ENCODE measurements at places on chromosomes 3 and 15. TPM values are rescaled to one million over a fixed set of nuclear protein-coding genes. Genes with fewer than 3 reads are reported as not detected.

DNA sequence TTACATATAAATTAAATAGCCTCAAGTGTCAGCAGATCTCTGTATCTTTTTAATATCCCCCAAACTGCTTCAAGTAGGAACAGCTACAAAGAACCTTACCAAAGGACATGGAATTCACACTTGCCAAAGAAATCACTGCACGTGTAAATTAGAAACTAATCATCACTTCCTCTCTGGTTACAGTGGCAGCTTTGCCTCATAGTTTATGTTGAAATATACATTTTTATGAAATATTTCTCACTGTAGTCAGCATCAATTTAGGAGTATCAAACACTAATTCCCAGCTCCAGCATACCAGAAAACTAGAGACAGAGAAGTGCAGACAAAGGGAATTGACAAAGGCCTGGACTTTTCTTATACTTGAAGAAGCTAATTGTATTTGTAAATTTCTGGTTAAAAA is 260.9 kb downstream of the TIGIT start:
- H3K4me3 ChIP-seq: no peak overlapping the region
- no peak for DNase-seq
- peaks cover 4% of the 10 kb centered on the region for H3K4me1 ChIP-seq
- H3K36me3 ChIP-seq: no peaks in the 10 kb centered on the region

CCR9 gene
- total RNA-seq: not detected

DNA sequence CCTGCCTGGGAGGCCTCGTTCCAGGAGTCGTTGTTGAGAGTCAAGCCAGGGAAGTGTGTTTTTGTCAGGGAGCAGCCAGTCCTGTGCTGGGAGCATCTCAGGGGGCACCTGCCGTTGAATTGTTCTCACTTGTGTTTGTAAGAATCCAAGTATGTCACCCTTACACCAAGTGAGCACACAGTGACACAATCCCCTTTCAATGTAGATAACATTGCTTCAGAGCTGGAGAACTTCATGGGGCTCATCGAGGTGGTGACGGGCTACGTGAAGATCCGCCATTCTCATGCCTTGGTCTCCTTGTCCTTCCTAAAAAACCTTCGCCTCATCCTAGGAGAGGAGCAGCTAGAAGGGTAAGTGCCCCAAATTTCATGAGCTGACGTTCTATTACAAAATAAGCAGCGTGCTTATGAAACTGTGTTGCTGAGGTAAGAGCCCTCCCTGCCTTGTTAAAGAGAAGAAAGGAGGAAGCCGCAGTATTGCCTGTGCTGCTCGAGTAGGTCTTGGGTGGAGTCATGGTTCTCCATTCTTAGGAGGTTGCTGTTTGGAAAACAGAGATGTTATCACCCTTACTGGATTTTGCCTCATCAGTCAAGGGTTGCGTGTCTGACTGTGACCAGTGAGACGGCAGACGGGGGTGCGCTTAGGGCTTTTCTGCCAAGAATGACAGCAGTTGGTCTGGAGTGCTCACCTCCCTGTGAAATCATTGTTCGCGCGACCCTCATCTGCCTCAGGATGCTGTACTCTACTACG is 108.1 kb downstream of the PGPEP1L start:
- H3K36me3 ChIP-seq: peaks cover 11% of the 10 kb centered on the region
- H3K4me1 ChIP-seq: peaks cover 60% of the 10 kb centered on the region
- no peak overlapping the region for H3K27ac ChIP-seq
- H3K27me3 ChIP-seq: no peaks in the 10 kb centered on the region
- DNase-seq: no peak

TFG gene
- 91.3 TPM for total RNA-seq

DNA sequence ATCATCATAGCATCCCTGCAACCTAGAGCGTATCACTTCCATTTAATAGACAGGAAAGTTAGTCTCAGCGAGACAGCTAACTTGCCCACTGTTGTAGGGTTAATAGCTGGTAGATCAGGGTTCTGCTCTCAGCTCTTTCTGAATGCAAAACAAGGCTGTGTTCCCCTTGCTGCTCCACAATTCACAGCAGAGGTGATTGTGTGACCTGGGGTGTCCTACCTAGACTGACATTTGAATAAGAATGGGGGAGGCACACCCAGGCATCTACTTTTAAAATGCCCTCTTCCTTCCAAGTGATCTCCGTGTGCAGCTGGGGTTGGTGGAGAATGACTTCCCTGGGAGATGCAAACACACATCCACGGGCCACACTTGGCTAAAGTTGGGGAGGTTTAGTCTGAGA is 43.0 kb upstream of the CACNA2D3 start:
- no peak overlapping the region for H3K27ac ChIP-seq
- peaks cover 31% of the 10 kb centered on the region for H3K27me3 ChIP-seq
- H3K4me3 ChIP-seq: no peak overlapping the region
- no peak for DNase-seq

SCAANT1 gene
- total RNA-seq: not detected

CELF6 gene
- total RNA-seq: 1.1 TPM

GRCh38 chr15:43169888-43170287 is 15.3 kb upstream of the CCNDBP1 start:
- H3K4me1 ChIP-seq: no peaks in the 10 kb centered on the region
- no peak for DNase-seq
- no peaks in the 10 kb centered on the region for H3K27me3 ChIP-seq
- peaks cover 39% of the 10 kb centered on the region for H3K36me3 ChIP-seq
- H3K27ac ChIP-seq: no peak overlapping the region

SLC51B gene
- total RNA-seq: not detected

ERICH6 gene
- 0.40 TPM for total RNA-seq

- no peaks in the 10 kb centered on the region for H3K27me3 ChIP-seq
- no peak for DNase-seq
- no peak overlapping the region for H3K27ac ChIP-seq
- no peak overlapping the region for H3K4me3 ChIP-seq
These were observed 83.3 kb downstream of the MINAR1 start for GRCh38 chr15:79515300-79516027.

SPATA12 gene
- total RNA-seq: not detected

GRCh38 chr3:185422677-185423076 is 59.7 kb downstream of the MAP3K13 start:
- H3K36me3 ChIP-seq: no peaks in the 10 kb centered on the region
- H3K4me3 ChIP-seq: no peak overlapping the region
- H3K27ac ChIP-seq: no peak overlapping the region
- H3K4me1 ChIP-seq: no peaks in the 10 kb centered on the region

- peaks cover 12% of the 10 kb centered on the region for H3K4me1 ChIP-seq
- H3K36me3 ChIP-seq: no peaks in the 10 kb centered on the region
- no peak overlapping the region for H3K27ac ChIP-seq
- DNase-seq: peak; percentile 31
- H3K4me3 ChIP-seq: no peak overlapping the region
These were observed 27.4 kb upstream of the GOLGA6C start for GRCh38 chr15:75230551-75231371.

GRCh38 chr15:91257746-91258414 is 157.8 kb downstream of the SV2B start:
- no peak overlapping the region for H3K27ac ChIP-seq
- H3K27me3 ChIP-seq: peaks cover 54% of the 10 kb centered on the region
- H3K36me3 ChIP-seq: no peaks in the 10 kb centered on the region
- no peaks in the 10 kb centered on the region for H3K4me1 ChIP-seq
- DNase-seq: no peak

DNA sequence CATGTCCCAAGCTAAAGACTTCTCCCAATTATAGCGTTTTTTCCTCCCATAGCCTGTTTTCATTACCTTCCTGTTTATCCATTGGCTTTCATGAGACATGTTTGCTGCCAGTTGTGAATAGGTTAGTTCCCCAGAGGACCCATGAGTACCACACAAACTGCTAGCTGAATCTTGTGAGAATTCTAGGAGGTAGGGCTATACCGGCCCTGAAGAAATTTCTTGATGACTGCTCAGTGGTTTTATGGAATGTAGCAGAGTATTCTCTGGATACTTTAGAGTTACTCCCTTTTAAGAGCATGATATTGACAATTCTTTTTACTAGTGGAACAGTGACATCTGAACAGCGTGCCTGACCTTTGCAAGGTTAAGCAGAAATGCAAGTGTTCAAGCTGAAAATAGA is 210.4 kb downstream of the MCTP2 start:
- DNase-seq: no peak
- H3K4me1 ChIP-seq: peaks cover 20% of the 10 kb centered on the region
- H3K27me3 ChIP-seq: no peaks in the 10 kb centered on the region
- peak overlapping the region; percentile 20 for H3K27ac ChIP-seq

DNA sequence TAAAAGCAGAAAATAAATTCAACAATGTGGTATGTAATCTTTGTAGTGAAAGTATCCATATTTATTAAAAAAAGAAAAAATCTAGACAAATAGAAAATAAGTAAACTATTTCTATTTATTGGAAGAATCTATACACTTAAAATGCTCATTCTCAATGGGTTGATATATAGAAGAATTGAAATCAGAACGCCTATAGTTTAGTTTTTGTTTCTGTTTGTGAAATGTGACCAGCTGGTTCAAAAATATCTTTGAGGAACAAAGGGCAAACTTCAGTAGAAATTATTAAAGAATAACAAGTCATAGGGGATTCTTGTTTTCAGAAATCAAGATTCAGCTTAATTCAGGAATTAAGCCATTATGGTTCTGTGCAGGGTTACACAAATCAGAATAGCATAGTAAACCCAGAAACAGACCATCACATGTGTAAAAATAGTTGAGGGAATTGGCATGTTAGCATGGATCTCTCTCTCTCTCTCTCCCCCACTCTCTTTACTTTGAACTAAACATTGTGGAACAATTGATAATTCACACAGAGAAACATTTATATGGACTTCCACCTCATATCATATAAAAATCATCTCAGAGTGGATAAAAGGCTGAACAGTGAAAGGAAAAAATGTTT is 134.0 kb downstream of the CHL1 start:
- no peaks in the 10 kb centered on the region for H3K36me3 ChIP-seq
- H3K27me3 ChIP-seq: peaks cover 22% of the 10 kb centered on the region
- H3K4me1 ChIP-seq: peaks cover 5% of the 10 kb centered on the region
- no peak for DNase-seq
- no peak overlapping the region for H3K27ac ChIP-seq
- no peak overlapping the region for H3K4me3 ChIP-seq

KCNAB1 gene
- total RNA-seq: 0.79 TPM
